ENCODE measurements at places on chromosomes 6 and 20.

GRCh38 chr6:149910721-149911151 lies 12.2 kb downstream of the RAET1G start:
- DNase-seq: no peak

GRCh38 chr6:117947234-117947633 lies 40.2 kb downstream of the SLC35F1 start:
- no peak for DNase-seq

DNA sequence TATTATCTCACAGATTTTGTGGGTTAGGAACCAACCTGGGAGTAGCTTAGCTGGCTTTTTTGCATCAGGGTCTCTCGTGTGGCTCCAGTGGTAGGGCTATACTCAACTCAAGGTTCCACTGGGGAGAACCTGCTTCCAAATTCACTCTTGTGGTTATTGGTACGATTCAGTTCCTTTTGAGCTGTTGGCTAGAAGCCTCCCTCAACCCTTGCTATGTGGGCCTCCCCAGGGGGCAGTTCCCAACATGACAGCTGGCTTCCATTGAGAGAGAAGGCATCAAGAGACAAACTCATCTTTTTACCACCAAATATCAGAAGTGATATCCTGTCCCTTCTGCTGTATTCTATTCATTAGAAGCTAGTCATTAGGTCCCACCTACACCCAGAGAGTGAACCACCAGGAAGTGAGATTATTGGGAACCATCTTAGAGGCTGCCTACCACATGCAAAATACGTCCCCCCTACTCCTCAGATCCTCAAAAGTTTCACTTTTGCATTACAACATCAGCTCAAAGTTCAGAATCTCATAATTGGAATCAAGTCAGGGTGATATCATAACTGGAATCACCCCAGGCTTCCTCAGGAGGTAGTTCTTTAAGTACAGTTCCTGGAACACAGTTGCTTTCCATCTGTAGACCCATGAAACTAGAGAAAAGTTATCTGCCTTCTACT lies 30.9 kb downstream of the MKKS start:
- no peak for DNase-seq

DNA sequence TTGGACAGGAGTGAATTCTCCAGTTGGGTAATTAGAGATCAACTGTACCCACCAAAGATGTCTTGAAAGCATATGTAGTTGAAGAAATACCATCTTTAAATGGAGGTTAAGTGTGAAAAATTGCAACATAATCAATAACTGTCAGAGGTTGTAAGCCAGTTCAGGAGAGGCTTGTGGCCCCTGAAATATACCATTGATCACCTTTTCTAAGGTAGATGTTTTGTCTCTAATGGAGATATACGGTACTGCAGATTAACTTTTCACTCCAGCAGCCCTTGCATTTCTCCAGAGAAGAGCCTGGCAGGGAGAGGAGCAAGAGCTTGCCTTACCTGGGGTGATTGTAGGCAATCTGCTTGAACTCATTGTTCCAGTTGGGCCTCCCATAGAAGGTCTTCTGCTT lies 48.8 kb downstream of the NOX3 start:
- no peak for DNase-seq

DNA sequence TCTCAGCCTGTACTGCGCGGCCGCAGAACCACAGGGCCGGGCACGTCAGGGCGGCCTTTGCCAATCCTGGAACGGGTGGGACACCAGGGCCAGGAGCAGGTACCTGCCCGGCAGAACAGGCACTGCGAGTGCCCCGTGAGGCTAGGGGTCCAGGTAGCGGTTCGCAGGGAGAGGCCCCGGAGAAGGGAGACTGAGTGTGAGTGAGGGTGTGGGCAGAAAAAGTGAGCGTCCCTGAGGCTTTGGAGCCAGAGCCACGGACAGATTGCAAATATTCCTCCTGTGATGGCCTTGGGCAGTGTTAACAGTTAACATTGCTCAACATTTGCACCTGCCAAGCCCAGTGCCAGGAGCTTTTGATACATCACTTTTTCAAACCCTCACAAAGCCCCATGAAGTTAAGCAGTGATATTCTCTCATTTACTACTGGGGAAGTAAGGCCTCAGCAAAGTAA lies 491 bp downstream of the GNMT start:
- no peak for DNase-seq

- DNase-seq: no peak
These were observed 52.9 kb downstream of the TINAG start for GRCh38 chr6:54361188-54361587.

- no peak for DNase-seq
These were observed 82.0 kb downstream of the SLC35F1 start for GRCh38 chr6:117989086-117989485.
